Kidney tubule cell (primary cell): ENCODE measurements at places on chromosomes 12 and 14.

DNA sequence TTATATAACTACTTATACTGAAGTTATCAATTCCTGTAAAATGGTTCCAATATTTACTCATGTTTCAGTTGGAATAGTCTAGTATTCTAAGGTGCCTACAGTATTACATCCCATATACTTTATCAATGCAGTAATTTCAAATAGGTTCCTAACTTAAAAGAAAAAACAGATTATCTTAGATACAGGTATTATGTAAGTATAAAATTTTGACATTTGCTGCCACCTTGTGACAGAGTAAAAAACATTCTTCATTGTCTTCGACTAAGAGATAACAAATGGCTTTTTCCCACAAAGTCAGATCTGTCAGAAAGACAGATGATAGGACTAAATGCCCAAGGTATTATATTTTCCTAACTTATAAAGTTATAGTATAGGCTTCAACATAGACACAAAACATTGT lies 78.7 kb downstream of the TXNDC16 start:
- DNase-seq = peak; percentile 60

DNA sequence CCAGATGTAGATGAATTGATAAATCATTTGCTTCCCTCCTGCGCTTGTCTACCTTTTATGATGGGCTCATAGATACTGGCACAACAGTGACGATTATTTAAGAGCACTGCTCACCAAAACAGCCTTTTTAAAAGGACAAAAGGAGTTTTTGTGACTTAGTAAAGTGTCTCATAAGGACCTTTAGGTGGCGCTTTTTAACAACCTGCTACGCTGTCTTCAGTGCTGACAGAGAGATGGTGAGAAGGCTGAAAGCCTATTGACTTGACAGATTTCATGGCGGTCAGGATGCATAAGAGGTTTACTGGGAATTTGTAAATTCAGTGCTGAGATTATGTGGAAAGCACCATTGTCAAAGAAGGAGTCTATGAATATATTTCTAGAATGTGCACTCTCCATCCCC lies 87.6 kb downstream of the SLC15A5 start:
- DNase-seq = peak; percentile 37

DNA sequence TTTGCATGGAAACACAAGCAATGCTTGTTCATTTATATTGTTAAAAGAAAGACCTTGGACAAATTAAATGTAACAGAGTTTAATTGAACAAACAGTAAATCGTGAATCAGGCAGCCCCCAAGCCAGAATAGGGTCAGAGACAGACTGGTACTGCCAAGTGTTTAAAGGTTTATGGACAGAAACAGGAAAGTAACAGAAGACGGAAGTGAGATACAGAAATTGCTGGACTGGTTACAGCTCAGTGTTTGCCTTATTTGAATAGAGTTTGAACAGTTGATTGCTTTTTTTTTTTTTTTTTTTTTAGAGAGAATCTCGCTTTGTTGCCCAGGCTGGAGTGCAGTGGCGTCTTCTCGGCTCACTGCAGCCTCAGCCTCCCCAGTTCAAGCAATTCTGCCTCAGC lies 50.3 kb downstream of the DAO start:
- DNase-seq = no peak

DNA sequence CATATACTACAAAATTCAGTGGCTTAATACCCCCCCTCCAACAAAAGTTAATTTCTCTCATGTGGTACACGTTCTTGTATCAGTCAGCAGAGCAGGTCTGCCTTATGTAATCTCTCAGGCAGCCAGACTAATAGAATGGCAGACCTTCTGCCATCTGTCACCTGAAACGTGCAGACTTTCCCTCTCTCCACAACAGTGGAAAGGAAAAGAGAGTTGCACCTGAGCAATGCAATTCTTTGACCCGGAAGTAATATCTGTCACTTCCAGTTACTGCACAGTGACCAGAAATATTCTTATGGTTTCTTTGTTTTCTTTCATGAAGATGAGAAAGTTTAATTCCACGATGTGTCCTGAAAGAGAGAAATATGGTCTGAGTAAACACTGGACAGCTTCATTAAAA lies 14.4 kb downstream of the KERA start:
- DNase-seq = no peak
